Esophagus muscularis mucosa (tissue), 4 donors: ENCODE measurements at places on chromosomes 16 and 17. TPM values are rescaled to one million over a fixed set of nuclear protein-coding genes. Genes with fewer than 3 reads are reported as not detected.

HCRT gene
- not detected for total RNA-seq

DNA sequence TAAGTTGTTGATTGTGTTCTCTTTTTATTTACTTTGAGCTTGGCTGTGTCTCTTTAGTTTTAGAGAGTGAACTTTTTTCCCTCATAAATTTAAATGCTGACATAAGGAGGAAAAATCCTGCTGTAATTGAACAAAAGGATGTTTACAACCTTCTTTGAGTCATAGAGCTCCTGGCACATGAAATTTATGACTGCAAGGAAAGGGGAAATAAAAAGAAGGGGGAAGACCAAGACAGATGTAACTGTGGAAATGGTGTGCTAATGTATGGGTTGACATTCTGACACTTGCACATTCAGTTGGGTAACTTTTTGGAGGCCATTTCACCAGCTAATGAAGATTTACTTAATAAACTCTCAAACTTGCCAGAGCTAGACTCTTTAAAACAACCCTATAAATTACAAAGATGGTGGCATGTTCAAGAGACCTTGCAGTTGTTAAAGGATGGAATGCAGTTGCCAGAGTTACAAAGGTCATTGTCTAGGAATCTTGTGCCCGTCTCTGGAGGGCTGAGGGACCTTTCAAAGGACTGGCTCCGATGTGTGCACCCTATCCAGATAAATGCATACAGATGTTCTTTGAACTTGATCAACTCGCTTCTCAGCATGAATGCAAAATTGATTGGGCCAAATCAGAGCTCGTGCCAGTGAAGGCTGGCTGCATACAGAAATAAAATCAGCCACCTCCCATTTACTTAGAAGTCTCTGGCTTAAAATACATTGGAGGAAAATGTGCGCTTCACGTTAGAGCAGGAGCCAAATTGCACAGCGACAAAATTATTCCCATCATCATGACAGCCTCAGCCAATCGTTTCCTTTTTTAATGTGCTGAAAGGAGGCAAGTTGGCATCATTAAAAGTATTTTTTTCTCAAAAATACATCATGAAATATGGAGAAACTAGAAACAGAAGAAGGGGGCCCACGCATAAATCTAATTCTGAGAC is 289.0 kb upstream of the XYLT1 start:
- H3K36me3 ChIP-seq, result no peaks in the 10 kb centered on the region
- no peak overlapping the region for H3K27ac ChIP-seq
- no peak for DNase-seq
- H3K4me1 ChIP-seq, result no peaks in the 10 kb centered on the region
- no peaks in the 10 kb centered on the region for H3K27me3 ChIP-seq

FBXO39 gene
- total RNA-seq, result not detected

DNA sequence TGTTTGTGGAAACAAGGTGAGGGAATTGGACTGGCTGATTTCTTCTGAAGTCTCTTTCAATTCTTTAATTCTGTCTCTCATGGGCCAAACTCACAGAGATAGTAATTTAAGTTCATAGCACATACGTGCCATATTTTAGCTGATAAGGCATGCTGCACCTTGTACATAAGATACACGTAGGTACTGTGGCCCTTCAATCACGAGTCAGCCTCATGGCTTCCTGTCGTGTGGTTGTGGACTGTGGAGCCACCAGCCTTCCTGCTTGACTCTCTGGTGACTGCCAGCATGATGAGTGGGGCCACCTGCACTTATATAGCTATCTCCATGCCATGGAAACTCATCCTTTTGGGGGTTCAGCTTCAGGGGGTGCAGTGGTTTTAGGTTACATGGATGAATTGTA is 25.1 kb downstream of the KSR1 start:
- peaks cover 15% of the 10 kb centered on the region for H3K4me1 ChIP-seq
- DNase-seq, result no peak
- no peak overlapping the region for H3K4me3 ChIP-seq

DNA sequence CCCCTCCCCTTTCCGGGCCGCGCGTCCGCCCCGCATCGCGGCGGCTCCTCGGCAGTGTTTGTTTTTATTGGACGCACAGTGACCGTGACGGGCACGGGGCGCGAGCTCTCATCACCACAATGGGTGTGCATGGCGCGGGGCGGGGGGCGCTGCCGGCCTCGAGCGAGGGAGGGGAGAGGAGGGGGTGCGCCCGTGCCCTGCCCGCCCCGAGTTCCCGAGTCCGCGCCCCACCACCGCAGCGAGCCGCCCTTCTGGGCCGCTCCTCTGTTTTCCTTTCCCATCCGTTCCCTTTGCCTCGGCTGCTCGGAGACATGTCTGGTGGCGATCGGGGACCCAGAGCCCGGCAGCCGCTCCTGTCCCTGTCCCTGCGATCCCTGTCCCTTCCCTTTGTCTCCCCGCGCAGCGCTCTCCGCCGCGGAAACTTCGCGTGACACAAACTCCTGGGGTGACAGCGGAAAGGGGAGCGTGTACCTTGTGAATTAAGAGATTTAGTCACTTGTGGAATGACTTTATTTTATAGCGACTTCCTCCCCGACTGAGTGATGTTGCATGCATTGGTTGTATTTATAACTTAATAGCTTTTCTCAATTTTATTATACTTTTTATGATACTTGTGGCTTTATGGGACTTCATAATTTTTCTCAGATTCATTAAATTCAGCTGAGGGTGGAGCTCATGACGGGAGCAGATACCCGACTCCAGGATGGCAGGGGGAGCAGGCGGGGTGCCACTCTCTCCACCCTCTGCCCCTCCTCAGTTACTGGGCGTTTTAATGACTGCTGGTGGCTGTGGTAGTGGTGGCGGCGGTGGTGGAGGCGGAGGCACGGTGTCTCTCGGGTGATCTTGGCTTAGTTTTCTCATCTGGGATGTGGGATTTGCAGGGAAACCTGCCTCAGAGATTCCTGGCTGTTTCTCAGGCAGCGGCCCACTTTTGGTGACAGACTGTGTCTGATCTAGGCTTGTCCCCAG is 40.8 kb downstream of the MRM1 start:
- no peak for DNase-seq
- H3K27me3 ChIP-seq, result peaks cover 20% of the 10 kb centered on the region
- H3K36me3 ChIP-seq, result no peaks in the 10 kb centered on the region
